ENCODE measurements at places on chromosomes 11 and 22.

DNA sequence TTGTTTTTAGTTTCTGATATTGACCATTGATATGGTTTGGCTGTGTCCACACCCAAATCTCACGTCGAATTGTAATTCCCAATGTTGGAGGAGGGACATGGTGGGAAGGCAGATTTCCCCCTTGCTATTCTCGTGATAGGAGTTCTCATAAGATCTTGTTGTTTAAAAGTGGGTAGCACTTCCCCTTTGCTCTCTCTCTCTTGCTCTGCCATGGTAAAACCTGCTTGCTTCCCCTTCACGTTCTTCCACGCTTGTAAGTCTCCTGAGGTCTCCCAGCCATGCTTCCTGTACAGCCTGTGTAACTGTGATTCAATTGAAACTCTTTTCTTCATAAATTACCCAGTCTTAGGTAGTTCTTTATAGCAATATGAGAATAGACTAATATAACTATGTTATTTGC lies 203.6 kb upstream of the CHORDC1 start:
- no peak for DNase-seq

DNA sequence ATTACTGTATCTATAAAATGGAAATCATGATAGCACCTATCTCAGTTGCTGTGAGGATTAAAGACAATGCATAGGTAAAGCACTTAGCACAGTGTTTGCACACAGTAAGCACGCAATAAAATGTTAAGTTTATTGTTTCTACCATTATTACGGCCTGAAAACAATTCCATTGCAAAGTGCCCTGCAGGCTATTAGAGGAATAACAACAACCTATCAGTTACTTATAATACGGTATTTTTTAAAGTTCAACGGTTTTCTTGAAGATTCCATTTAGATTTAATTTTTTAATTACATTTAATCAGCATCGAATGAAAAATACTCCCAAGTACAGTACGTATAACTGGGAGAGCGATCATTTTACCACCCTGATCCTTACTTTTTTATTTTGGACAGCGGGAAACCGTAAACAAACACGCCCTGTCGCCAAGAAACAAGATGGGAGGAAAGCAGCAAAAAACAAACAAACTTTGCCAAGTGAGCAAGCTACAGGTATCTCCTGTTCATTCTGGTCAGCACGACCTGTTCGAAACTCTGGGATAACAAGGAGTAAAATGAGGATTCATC lies 893 bp downstream of the SLC36A4 start:
- DNase-seq = no peak

GRCh38 chr11:16977136-16977993 lies 36.8 kb downstream of the PLEKHA7 start:
- DNase-seq = no peak

DNA sequence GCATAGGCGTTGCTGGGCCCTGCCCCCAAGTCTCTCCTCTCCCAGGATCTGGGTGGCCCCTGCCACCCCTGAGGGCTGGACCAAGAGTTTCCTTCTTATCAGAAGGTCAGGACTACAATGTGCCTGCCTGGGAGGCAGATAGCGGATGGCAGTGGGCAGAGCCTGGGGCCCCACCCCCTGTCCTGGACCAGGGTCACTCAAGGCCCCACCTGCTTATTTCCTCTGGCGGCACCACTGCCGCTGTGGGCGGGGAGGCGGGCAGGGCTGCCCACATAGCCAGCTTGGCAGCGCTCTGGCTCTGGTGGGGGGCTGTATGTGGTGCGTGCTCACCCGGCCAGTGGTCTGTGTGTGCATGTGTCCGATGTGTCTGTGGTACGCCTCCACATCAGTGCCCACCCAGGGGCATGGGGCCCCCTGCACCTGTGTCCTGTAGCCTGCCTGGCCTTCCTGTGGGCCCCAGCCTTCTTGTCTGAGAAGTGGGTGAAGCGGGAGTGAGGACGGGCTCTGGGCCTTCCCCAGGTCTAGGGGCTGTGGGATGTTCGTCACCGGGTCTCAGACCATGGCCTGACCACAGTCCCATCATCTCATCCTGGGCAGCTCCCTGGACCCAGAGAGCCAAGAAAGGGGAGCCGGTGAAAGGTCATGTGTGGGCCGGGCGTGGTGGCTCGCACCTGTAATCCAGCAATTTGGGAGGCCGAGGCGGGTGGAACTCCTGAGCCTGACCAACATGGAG lies 3.0 kb downstream of the GAS2L1 start:
- DNase-seq = no peak

DNA sequence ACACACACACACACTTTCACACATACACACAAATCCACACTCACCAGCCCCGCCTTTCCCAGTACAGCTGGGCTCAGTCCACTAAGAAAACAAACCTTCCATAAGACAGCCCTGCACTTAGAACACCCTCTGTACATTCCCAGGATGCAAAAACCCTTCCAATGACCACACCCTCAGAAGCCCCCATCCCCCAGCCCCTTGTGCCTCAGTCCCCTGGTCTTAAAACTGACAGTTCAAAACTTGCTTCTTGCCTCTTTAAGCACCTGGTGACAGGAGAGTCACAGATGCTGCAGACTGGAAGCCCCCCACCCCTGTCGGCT lies 23.0 kb downstream of the APLNR start:
- no peak for DNase-seq

GRCh38 chr11:86486261-86487030 lies 111.8 kb downstream of the CCDC81 start:
- DNase-seq = peak; percentile 18

DNA sequence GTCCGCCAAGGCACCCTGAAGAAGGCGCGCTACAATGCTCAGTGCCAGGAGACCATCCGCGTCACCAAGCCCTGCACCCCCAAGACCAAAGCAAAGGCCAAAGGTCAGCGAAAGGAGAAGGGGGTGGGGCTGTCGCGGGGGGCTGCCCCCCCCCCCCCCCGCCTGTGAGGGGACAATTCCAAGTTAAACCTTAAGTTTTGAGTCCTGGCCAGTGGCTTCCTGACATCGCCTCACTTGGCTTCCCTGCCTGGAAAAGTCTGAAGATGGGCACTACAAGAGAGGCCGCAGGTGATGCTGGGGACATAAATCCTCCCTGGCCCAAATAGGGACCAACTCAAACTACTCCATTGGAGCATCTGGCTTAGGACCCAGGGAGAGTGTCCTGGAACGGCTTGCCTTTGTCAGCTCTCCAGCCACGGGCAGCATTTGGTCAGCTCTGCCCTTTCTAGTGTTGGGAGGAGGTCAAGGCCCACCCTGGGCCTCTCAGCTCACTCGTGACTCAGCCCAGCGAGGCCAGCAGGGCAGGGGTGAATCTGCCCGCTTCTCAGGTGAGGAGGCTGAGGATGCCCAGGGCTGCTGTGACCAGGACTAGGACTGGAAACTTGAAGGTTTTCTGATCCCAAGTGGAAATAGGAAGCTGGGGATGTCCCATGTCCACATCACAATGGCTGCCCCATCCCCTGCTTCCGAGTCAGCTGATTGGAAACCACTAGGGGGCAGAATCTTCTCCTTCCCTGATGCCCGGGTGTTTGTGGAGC lies 1.4 kb downstream of the MDK start:
- DNase-seq = no peak

DNA sequence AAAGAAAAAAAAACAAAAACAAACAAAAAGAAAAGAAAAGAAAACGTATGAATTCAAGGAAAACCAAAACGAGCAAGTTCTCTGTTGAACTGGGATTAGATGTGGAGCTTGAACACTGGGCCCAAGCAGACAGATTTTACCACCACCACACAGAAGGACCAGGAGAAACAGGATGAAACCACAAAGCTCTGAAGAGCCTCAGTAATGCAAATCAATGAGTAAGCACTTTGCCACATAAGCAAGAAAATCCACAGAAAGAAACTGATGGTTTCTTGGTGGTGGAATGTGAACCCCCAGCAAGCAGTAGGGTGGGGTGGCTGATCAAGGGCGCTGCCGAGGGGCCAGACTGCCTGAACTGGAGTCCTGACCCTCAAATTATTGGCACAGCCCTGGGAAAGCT lies 50.9 kb upstream of the NFRKB start:
- no peak for DNase-seq

GRCh38 chr11:114358716-114359115 lies 41.6 kb downstream of the C11orf71 start:
- DNase-seq = no peak

GRCh38 chr11:62545437-62546243 lies 966 bp downstream of the AHNAK start:
- DNase-seq = peak; percentile 61

DNA sequence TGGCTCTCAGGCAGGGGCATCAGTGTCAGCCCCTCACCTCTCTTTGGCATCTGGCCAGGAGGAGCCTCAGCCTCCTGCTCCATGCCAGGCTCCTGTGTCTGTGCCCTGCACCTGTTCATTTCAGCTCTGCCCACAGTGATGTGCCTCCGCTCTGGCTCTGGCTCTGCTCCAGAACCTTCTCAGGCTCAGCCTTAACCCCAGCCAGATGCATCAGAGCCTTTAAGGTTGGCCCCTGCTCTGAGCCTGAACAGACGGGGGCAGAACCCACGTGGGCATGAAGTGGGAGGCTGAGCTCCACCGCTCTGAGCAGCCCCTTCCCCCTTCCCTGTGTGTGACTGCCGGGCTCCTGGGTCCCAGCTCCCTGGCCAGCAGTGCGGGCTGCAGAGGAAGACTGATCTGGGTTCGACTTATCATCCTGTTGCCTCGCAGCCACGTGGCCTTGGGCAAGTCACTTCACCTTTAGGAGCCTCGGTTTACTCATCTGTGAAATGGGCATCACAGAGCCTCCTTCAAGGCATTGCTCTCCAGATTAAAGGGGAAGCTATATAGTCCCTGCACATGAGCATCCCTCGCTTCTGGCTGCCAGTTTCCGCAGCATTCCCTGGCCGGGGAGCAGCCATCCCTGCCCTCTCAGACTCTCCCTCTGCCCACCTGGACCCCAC lies 44.7 kb upstream of the RTL6 start:
- no peak for DNase-seq

DNA sequence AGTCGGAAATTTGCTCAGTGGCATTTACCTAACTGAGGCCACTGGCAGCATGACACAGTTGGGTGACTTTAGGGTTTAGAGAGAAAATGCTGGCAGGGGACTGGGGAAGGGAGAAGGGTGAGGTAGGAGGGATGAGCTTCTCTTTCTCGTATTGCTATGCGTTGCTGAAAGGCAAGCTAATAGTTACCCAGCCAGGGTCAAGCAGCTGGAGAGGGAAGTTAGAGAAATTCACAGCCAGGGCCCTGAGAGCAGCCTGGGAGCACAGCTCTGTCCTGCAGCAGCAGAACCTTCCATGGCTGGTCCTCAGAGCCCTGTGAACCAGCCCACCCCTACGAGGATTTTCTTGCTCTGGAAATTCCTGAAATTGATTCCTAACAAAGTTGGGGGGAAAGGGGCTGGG lies 679.6 kb downstream of the NTM start:
- no peak for DNase-seq

DNA sequence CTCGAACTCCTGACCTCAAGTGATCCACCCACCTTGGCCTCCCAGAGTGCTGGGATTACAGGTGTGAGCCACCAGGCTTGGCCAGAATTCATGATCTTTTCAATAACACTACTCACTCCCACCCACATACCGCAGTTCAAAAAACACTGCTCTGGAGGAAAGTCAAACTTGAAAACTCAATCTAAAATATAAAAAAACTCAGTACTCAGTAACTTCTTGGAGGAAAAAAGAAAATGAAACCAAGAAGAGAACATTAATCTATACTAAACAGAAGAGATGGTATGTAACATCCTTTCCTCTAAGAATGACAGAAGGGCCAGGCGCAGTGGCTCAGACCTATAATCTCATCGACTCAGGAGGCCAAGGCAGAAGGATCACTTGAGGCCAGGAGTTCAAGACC lies 58.3 kb downstream of the MRTFA start:
- DNase-seq = no peak

GRCh38 chr11:72647882-72648281 lies 26.3 kb downstream of the PDE2A start:
- DNase-seq = no peak

- DNase-seq = no peak
Measured at GRCh38 chr11:76653012-76653673, 17.4 kb downstream of the LRRC32 start.

GRCh38 chr11:74069146-74070046 lies 60.5 kb upstream of the UCP3 start:
- no peak for DNase-seq

- DNase-seq = peak; percentile 28
Measured at GRCh38 chr11:128379587-128380580, 207.5 kb downstream of the ETS1 start.

DNA sequence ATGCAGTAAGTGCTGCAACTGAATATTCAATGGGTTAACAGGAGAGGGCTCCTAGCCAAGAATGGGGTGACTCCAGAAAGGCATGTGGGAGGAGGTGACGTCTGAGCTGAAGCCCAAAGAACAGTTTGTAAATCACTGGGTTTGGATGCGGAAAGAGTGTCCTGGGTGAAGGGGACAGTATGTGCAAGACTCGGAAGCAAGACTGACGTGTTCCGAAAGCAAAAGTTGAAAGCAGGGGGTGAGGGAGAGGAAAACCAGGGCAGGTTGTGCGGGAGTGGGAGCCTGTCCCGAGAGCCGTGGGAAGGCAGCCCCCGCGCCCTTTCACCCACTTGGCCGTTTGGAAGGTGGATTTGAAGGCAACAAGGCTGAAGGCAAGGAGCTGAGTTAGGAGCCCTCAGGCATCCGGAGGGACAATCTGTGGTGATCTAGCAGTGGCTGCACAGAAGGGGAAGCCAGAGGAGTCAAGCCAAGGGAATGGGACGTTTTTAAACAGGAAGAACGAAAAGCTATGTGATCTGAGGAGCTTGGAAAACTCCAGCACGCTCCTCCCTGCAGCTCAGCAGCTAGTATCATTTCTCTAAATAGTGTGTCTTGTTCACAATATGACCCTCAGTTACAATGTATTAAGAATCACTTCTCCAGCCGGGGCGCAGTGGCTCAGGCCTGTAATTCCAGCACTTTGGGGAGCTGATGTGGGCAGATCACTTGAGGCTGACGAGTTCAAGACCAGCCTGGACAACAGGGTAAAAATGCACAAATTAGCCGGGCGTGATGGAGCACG lies 7.7 kb downstream of the SLC25A18 start:
- no peak for DNase-seq

DNA sequence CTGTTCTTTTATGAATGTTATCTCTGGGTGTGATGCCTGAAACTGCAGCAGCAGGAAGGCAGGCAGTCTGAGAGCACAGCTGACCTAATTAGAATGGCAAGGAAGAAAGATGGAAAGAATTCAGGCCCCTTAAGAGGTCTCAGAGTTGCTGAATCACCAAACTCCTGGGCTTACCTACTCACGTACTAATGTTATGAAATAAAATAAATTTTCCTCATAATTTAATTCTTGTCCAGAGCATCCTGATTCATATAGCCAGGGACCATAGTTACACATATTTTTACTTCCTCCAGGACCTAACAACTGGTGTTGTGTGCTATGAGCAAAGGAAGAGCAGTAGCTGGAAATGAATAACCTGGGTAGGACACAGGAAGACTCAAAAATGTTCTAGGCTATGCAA lies 41.9 kb downstream of the SNX19 start:
- DNase-seq = no peak

All from activated CD8-positive, alpha-beta memory T cell treated with anti-CD3 and anti-CD28 coated beads, Interleukin-2, amount 50 U/mL, for 4 hours (primary cell).